ENCODE measurements at places on chromosomes 12 and 14.
A peak's percentile ranks its signal among the peaks of the same experiment; 100 is the strongest.

- no peak for DNase-seq
Measured at GRCh38 chr14:68154275-68154674, 334.7 kb downstream of the RAD51B start.

DNA sequence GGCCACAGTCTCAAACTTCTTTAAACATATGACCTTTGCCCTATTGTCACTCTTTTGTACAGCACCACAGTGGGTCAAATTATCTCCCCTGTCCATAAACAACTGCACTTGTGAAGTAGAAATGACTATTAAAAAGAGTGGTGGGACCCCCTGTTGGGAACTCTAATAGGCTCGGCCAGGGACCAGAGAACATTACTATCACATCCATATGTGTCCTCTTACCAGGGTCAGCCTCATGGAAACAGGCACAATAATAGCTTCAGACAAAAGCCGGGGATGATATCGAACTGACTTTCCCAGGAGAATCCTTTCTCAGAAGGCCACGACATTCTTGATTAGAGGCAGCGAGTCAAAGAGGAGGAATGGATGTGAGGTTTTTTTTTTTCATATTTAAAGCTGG is 96.6 kb downstream of the NKX2-1 start:
- no peak for DNase-seq

DNA sequence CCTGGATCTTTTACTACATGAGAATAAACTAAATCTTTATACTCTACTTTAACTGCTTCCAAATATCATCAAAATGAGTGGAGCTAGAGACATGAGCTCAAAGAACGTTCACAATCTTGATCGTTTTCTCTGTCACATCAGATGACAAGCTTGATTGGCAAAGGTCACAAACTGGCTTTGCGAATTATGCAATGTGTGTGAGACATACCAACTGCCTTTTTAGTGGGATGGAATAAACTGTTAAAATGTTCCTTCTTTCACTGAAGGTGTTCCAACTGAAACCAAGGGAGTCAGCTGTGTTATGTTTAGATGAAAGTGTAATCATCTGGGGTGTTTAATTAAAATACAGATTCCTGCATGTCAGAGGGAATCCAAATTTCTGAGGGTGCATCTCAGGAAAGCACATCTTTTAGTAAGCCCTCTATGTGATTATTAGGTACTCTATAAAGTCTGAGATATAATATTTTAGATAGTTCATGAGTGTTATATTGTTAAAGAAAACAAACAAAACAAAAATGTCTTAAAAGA is 21.9 kb downstream of the KITLG start:
- DNase-seq, result no peak

DNA sequence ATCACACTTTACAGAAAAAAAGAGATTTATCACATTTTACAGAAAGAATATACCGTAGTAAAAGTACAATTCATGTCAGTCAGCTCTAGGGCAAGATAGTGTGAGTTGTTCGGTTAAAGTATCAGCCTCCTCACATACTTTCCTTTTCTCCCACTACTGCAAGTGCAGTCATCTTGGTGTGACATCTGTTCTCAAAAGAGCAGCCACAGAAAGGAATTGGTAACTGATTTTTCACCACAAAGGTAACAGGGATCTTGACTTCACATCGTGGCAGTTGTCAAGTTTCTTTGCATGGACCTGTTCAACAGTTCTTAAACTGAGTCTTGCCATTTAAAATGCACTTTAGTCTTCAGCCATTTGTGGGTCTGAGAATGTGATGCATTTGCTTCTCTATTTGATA is 5.0 kb upstream of the E2F7 start:
- peak; percentile 16 for DNase-seq

DNA sequence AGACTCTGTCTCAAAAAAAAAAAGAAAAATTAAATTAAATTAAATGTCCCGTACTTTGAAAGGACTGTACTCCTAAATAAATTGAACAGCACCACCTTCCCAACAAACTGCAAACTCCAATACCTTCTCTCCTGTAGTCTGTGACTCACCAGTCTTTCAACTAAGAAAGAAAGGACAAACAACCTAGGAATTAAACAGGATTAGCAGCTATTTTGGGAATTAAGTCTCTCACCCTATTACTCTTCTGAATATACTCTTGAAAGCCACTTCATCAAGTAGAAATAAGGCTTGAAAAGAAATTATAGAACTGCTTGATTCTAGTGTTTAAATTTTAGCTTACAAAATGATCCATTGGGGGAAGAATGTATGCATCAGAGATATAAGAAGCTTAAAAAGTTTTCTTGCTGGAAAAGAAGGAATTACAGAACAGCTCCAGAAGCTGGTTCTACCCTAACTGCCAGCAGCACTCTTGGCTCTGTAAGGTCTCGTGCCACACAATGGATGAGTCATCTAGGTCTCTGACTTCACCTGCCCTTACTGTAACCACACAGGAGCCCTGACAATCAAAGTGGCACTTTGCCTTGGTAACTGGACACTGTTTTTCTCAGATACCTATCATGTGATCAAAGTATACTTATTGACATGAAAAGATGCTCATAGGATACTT is 57.0 kb upstream of the CERS5 start:
- peak; percentile 93 for DNase-seq

- DNase-seq, result no peak
Measured at GRCh38 chr12:62654326-62655241, 188.0 kb downstream of the MON2 start.

DNA sequence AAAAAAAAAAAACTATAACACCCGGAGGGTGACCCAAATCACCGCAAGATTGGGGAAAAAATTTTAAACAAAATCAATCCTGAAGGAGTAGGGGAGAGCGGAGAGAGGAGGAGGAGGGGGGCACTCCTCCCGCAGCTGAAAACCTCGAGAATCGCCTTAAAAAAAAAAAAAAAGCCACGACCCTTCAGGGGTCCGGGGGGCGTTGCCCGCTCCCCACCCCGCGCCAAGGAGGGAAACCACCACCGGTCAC is 254 bp downstream of the GTF2A1 start:
- DNase-seq, result no peak

- DNase-seq, result peak; percentile 4
Measured at GRCh38 chr12:130013771-130014484, 110.1 kb upstream of the TMEM132D start.

DNA sequence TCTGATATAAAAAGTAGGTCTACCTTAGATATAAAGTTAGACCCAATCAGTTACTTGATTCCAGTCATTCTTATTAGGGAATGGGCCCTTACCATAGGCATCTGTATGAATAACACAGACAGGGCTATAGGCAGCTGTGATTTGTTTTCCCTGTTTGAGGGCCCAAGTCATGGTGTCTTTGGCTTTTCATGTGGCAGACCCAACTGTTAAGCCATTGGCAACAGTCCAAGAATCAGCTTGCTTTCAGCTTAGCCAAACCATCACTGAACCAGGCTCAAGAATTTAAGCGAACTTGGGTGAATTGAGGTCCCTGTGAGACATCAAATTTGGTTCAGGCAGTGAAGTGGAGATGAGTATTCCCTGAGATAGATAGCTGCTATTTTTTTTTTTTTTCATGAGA is 111.2 kb downstream of the LRRIQ1 start:
- DNase-seq, result no peak

DNA sequence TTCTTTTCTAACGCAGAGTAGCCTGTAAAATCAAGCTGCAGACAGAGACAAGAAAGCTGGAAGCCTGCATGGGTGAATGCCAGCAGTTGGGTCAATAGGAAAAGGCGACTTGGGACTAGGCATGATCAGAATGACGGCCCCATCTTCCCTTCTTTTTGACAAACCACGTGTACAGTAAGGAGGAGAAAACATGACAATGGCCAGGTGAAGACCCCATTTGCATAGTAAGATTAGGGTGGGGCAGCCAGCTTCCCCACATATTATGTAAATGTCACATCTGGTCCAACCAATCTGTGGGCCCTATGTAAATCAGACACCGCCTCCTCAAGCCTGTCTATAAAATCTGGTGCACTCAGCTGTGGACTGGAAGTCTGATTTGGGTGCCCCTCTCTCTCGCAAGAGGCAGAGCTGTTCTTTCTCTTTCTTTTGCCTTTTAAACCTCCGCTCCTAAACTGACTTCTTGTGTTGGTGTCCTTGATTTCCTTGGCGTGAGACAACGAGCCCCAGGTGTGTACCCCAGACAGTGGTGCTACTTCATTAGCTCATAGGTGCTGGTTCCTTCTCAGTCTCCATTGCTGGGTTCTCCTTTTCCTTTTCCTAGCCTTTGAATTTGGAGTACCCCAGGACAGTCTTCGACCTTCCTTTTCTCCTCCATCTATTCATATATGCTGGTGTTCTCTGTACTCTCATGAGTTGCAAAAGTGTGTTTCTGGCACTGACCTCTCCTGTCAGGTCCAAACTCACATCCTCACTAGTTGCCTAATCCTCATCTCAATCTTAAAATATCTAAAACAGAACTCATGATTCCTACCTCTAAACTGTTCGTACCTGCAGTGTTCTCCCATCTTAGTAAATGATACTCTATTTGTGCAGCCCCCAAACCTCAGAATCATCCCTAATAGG is 9.4 kb upstream of the DHRS7 start:
- DNase-seq, result no peak

- DNase-seq, result peak; percentile 49
Measured at GRCh38 chr14:102590667-102591099, 1.8 kb upstream of the RCOR1 start.

GRCh38 chr12:52186118-52186840 is 5.5 kb downstream of the KRT80 start:
- peak; percentile 80 for DNase-seq

DNA sequence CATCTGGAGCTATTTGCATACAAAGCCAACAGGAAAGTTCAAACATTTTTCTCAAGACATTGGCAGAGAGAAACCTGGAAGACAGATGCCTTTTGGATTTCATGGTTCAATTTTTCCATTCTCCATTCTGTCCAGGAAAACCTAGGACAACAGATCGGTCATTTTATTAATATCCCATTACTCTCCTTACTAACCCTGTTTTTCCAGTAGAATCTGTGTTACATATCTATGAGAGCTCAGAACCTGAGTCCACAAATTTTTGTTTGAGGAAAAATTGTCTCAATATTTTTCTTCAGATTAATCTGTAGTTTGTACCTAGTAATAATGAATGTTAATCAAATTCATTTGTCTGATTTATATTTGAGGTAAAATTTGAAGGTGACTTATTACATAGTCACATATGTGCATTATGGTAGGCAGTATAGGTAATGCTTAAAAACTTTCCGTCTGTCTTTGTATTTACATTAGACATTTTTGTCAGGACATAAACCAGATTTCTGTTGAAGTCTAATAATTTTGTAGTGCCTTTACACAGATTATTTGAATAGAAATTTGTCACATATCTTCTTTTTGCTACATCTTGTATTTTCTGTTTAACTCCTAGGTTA is 75.3 kb downstream of the CCDC91 start:
- no peak for DNase-seq

DNA sequence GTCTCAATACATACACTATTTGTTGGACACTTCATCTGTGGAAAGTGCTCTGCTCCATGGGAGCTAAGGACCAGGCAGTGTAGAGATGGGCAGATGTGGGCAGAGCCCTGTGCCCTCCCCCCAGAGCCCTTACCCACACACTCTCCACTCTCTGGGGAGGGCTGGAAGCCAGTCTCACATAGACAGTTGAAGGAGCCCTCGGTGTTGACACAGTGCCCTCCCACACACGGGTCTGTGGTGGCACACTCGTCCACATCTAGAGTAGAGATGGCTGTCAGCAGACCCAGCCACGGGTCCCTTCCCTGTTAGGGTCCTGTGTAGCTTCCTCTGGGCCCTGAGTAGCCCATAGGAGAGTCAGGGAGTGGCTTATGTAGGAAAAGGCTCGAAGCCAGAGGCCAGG is 14.3 kb downstream of the ISCA2 start:
- no peak for DNase-seq

- no peak for DNase-seq
Measured at GRCh38 chr12:52014567-52015530, 8.1 kb downstream of the TAMALIN start.

- DNase-seq, result no peak
Measured at GRCh38 chr12:79939728-79940310, 4.9 kb upstream of the PPP1R12A start.

GRCh38 chr12:57235017-57235727 is 5.7 kb downstream of the SHMT2 start:
- DNase-seq, result no peak

DNA sequence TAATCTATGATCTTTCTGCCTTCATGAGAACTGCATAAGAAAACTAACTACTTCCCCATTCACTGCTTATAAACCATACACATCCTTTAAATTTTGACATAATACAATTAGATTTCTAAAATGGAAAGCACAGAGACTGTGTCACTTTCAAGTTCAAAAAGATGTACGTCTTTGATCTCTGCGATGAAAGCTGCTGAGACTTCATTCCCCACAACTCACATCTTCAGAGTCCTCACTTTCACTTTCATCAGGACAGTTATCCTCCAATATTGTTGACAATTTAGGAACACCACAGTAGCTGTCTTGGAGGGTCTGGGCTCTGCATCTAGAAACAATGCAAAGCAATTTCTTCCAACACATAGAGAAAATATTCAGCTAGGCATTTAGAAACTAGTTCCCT is 47.9 kb upstream of the KCNC2 start:
- DNase-seq, result no peak

GRCh38 chr12:51970904-51971646 is 19.6 kb downstream of the ACVR1B start:
- peak; percentile 98 for DNase-seq

- no peak for DNase-seq
Measured at GRCh38 chr14:76829013-76829365, 2.8 kb downstream of the LRRC74A start.

GRCh38 chr12:105455261-105455660 is 124.8 kb downstream of the C12orf75 start:
- DNase-seq, result peak; percentile 51

DNA sequence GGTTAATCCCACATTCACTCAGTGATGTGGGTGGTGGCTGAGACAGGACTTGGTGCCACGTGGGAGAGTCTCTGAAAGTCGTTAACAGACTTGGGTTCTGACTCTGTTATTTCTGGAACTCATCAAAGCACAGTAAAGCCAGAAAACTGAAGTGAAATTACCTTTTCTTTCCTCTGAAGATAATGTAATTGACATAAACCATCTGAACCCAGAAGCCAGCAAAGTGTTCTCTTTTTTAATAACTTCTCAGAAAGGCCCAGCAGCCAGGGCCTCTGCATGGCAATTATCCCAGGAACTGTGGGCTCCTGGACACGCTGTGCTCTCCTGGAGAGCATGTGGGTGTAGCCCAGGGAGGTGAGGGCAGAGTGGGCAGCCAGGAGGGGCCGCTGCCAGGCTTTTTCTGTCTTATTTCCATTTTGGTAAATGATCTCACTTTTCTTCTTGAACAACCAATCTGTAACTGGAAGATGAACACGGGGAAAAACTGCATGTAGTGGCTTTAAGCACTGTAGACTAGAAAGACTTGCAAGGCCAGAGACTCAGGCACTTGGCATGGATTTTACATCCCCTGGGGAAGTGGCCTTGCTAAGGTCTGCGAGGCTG is 444.1 kb upstream of the TMEM132C start:
- DNase-seq, result no peak

- peak; percentile 50 for DNase-seq
Measured at GRCh38 chr14:76784881-76785280, 23.6 kb downstream of the VASH1 start.

- no peak for DNase-seq
Measured at GRCh38 chr14:67536087-67536486, 3.0 kb downstream of the PLEKHH1 start.

Measured in renal cortical epithelial cell (primary cell).